ENCODE measurements at places on chromosomes 3 and 15.
A peak's percentile ranks its signal among the peaks of the same experiment; 100 is the strongest.

- DNase-seq: peak; percentile 36
These were observed 505.9 kb upstream of the CFAP20DC start for GRCh38 chr3:59555593-59556315.

- peak; percentile 28 for DNase-seq
These were observed 643 bp downstream of the MYO5A start for GRCh38 chr15:52527911-52528563.

DNA sequence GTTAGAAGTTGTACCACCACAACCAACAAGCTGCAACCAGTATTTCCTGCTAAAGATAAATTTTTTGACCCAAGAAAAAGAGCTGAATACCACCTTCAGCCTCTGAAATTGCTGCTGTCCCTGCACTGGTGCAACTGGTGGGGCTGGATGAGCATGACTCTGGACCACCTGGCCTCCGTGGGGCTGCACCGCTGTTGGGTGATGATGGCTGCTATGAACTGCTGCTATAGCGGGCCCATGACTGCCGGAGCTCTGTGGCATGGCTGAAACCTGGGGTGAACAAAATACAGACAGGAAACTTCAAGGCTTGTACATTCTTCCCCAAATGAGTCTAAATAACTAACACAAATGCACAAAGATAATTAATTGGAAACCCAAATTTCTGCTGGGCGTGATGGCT, 28.9 kb downstream of the SIN3A start:
- no peak for DNase-seq

- DNase-seq: no peak
These were observed 55.2 kb downstream of the COL8A1 start for GRCh38 chr3:99693636-99694035.

- DNase-seq: no peak
These were observed 52.6 kb downstream of the TM4SF18 start for GRCh38 chr3:149280671-149281349.

GRCh38 chr15:92763459-92763858, 107.9 kb upstream of the FAM174B start:
- DNase-seq: no peak

GRCh38 chr3:79810092-79810491, 42.3 kb upstream of the ROBO1 start:
- DNase-seq: no peak

GRCh38 chr3:45312836-45313493, 75.4 kb upstream of the LARS2 start:
- no peak for DNase-seq

- no peak for DNase-seq
These were observed 188.1 kb upstream of the SEMA6D start for GRCh38 chr15:47529241-47529640.

DNA sequence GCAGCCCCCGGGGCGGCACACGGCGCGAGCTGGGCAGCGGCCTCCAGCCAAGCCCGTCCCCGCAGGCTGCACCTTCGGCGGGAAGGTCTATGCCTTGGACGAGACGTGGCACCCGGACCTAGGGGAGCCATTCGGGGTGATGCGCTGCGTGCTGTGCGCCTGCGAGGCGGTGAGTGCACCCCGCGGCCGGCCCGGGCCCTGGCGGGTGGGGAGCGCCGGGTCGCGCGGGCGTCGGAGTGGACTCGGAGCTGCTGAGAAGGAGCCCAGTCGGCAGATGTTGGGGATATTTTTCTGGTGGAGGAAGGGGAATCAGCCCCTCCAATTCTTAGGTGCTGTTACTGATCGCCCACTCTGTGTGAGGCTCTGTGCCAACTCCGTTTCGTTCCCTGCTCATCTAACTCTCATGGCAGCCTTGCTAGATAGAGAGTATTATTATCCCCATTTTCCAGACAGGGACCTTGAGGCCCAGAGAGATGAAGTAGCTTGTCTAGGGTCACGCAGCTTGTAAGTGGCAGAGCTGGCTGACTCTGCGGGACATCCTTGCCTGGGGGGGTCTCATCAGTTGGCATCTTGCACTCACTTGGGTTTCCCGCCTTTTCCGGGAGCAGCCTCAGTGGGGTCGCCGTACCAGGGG, 890 bp downstream of the CHRD start:
- DNase-seq: no peak

- DNase-seq: no peak
These were observed 324.1 kb downstream of the ZIC1 start for GRCh38 chr3:147733217-147733616.

DNA sequence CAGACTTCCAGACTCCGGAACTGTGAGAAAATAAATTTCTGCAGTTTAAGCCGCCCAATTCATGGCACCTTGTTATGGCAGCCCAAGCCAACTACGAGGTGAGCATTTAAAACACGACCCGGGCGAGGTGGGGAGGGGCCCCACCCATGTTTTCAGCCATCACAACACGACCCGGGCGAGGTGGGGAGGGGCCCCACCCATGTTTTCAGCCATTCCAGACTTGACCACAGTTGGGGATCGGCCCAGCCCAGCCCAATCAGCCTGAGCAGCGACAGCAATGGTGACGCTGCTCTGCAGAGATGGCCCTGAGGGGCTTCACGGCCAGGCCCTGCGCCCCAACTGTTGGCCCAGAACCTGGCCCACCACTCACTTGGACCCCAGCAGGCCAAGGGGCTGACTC, 93.1 kb downstream of the ATP10A start:
- DNase-seq: no peak

- peak; percentile 70 for DNase-seq
These were observed 4.9 kb upstream of the ALAS1 start for GRCh38 chr3:52193065-52193464.

DNA sequence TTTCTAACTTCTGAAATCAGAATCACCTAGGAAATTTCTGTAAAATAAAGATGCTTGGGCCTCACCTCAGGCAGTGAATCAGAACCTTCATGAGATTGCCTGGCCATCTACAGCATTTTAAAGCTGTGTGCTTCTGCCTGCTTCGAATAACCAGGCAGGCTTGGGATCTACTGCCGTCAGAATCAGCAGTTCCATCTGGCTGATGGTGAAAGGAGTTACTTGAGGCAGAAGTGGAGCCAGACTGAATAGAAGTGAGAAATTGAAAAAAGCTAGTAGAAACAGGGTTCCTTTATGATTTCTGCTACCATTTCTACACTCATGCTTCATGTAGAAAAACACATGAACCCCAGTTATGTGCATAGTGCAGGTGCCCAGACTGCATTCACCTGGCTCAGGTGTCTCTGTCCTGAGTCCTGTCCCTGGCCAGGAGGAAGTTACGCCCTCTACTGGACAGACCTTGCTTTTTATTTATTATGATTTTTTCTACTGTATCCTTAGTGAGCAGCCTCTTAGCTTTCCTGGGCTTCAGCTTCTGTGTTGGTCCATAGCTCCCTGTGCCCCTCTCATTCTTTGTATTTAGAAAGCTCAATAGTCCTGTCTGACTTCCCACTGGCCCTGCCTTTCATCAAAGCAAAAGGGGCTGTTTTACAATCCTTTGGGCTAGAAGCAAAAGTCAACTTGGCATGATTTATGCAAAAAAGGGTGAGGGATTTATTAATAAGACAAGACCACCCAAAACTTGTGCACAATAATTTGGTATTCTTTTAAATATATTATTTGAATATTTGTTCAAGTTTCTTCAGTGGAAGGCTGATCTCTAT, 200.8 kb upstream of the GOLGA6L4 start:
- no peak for DNase-seq

DNA sequence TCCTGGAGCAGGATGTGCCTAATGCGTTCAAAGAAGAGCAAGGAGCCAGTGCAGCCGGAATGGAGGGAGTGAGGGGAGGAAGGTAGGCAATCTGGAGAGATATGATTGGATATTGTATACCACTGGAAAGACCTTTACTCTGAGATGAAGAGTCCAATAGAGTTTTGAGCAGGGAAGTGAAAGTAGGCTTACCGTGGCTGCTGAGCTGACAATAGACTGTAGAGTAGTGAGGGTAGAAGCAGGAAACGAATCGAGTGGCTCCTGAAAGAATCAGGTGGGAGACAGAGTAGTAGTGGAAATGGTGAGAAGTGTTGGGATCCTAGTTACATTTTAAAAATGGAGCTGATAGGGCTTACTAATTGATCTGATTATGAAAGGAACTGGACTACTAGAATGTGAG, 51.8 kb upstream of the NUDT16 start:
- DNase-seq: no peak

DNA sequence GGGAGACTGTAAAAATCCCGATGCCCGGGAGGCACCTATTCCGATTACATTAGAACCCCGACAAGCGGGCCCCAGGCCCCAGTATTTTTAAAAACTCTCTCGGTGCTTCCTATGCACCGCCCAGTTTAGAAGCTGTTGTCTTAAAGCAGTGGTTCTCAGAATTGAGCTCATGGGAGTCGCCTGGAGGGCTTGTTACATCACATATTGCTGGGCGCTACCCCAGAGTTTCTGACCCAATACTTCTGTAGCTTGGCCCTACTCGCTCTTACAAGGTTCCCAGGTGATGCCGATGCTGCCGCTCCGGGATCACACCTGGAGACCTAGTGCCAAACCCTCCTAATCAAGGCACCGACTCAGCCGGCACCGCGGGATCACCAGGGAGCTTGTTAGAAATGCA, 35.2 kb downstream of the CPN2 start:
- peak; percentile 37 for DNase-seq

DNA sequence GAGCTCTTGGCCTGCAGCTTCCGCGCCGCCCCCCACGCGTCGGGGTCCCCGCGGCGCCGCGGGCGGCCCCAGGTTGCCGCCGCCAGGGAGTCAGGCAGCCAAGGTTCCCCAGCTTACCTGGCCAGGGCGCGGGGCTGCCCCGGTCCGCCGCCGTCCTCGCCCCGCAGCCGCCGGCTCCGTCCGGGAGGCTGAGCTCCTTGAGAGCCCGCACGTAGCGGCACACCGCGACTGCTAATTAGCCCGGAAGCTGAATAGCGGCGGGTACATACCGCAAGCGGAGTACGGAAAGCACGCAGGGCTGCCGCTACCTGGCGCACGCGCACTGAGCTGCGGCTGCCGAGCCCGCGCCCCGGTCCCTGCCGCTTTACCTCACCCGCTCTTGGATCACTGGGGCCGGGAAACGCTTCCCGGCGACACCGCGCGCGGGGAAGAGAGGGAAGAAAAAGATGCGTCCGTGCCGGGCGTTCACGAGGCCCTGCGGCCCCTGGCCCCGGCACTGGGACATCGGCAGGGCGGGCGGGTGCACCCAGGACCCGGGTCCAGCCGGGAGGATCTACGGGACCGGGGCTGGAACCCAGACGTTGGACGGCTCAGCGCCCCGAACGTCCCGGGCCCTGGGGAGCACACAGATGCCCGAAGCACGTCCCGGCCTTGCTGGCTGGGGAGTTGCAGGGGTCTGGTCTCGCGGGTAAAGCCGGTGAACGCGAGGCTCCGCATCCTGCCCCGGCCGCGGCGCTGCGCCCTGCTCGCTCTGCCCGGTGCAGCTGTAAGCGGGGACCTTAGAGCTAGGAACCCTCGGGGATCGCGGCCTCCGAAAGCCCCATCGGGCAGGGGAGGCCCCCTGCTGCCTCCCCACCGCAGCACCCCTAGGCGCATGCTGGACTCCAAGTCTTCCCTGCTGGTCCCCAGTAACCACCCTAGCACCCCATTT, at the start of gene GOLGA8B:
Gene GOLGA8B (minus strand): TSS at position 253 of the 931 bp plus-strand sequence. CDS start 47,739 bp downstream, outside the sequence.
- DNase-seq: peak; percentile 23

DNA sequence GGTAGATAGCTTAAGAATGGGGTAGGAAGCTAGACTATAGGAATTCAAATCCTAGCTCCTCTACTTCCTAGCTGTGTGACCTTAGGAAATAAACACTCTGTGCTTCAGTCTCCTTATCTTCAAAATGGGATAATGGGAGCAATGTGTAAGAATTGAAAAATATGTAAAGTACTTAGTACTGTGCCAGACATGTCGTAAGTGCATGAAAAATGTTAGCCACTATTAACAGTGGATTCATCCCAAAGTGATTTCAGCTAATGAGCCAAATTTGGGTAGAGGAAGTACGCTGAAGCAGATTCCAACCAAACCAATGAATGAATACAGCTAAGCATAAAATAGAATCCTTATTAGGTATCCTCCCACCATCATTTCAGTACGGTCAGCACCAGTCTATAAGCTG, 192.1 kb downstream of the RORA start:
- peak; percentile 88 for DNase-seq

- no peak for DNase-seq
These were observed 111.5 kb downstream of the CFAP44 start for GRCh38 chr3:113329757-113330156.

- peak; percentile 65 for DNase-seq
These were observed 611 bp upstream of the LINGO1 start for GRCh38 chr15:77633134-77633912.

DNA sequence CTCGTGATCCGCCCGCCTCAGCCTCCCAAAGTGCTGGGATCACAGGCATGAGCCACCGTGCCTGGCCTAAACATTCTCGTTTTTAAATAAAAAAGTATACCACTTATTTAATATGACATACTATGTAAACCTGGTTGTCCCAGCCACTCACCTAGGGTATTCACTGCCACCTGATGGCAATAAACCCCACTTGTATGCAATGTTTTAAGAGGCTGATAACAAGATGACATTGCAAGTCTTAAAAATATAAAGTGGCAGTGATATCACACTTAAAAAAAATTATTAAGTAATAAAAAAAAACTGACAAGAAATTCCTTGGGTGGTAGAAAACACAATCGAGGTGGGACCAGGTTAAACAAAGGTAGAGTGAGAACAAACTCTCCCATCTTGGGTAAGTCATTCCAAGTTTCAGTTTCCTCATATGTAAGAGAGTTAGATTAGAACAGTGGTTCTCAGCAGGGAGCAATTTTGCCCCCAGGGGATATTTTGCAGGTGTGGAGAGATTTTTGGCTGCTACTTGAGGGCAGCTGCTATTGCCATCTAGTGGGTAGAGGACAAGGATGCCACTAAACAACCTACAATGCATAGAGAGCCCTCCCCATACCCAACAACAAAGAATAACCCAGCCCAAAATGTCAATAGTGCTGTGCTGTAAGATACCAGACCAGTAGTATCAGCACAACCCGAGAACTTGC, 14.5 kb downstream of the ARF4 start:
- DNase-seq: no peak

GRCh38 chr3:172553526-172554252, 30.5 kb upstream of the TNFSF10 start:
- no peak for DNase-seq

- DNase-seq: no peak
These were observed 9.9 kb downstream of the SPCS1 start for GRCh38 chr3:52715714-52716305.

- no peak for DNase-seq
These were observed 123.2 kb upstream of the GOLGA8J start for GRCh38 chr15:29959384-29960137.

- DNase-seq: peak; percentile 11
These were observed 702.8 kb downstream of the SI start for GRCh38 chr3:164375538-164375937.

- DNase-seq: peak; percentile 41
These were observed 40.5 kb upstream of the CDV3 start for GRCh38 chr3:133532951-133533350.

DNA sequence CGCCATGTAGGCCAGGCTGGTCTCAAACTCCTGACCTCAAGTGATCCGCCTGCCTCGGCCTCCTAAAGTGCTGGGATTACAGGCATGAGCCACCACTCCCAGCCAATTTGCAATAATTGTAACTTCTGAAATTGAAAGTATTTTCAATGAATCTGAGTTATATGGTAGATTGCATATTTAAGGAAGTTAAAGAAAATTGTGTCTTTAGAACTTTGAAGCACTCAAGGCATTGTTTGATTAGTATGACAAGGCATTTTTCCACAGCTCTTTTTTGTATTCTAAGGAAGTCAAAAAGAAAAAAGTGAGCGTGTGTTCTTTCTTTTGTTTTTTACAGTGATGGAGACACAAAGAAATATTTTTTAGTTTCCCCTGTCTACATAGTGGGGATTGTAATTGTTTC, 15.7 kb upstream of the RPLP1 start:
- no peak for DNase-seq
